ENCODE measurements at places on chromosomes 6 and 20.

GRCh38 chr20:52569201-52569600 is 377.6 kb upstream of the ZFP64 start:
- no peak for DNase-seq

- DNase-seq: no peak
These were observed 12.3 kb downstream of the HMGN4 start for GRCh38 chr6:26550250-26550993.

DNA sequence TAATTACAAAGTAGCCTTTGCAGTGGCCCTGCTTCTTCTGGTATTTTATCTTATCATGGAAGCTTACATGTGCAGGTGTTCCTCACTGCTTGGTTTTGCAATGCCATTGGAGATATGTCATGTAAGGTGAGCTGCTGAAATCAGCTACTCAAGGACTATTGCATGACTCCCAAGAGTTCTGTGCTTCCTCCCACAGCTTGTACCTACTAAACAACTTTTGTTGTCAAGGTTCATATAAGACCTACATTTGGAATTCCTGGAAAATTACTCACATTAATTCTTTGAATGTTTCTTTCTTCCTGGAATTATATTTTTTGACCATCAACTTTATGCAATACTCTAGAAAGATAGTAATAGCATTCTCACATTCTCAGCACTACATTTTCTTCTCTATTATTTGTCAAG is 427.5 kb upstream of the HSF2 start:
- no peak for DNase-seq

- peak; percentile 97 for DNase-seq
These were observed 61.8 kb downstream of the RPP40 start for GRCh38 chr6:4941782-4942672.

DNA sequence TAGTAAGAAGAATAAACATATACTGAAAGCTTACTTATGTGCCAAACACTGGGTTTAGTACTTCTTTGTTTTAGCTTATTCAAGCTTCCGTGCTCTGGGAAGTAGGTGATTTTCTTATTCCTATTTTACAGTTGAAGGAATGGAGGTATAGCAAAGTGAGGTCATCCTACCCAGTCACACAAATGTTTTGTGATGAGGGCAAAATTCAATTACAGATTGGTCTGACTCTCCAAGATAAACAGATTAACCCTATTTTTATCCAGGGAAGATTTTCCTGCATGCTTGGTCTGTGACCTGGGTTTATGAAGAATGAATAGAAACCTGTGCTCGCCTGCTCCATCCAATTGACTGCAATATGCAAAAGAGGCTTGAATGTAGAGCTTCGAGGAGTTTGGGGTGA is 310.0 kb downstream of the ZNF217 start:
- DNase-seq: no peak

- no peak for DNase-seq
These were observed 137.9 kb downstream of the CDH26 start for GRCh38 chr20:60096166-60096565.

DNA sequence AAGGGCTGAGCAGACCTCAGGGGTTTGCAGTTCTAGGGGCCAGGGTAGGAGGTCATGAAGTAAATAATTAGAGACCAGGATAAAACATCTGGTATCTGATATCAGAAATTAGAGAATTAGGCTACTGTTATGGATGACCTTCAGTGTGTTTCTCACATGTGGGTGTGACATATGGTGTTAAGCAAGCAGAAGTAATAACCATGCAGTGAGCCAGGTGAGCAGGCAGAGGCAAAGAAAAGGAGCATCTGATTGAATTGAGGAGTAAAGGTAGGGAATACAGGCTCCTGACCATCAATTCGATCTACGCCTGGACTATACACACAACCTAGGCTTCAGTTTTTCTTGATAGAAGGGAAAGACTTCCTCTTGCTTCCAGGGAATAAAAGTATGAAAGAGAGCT is 34.7 kb upstream of the MAP3K7 start:
- no peak for DNase-seq

- DNase-seq: no peak
These were observed 111.4 kb upstream of the PREP start for GRCh38 chr6:105514306-105514705.

GRCh38 chr6:80005406-80005805 is 957 bp downstream of the TTK start:
- DNase-seq: no peak
